Fibroblast of skin of right biceps (primary cell): ENCODE measurements at places on chromosomes 5 and 9.
A peak's percentile ranks its signal among the peaks of the same experiment; 100 is the strongest.

DNA sequence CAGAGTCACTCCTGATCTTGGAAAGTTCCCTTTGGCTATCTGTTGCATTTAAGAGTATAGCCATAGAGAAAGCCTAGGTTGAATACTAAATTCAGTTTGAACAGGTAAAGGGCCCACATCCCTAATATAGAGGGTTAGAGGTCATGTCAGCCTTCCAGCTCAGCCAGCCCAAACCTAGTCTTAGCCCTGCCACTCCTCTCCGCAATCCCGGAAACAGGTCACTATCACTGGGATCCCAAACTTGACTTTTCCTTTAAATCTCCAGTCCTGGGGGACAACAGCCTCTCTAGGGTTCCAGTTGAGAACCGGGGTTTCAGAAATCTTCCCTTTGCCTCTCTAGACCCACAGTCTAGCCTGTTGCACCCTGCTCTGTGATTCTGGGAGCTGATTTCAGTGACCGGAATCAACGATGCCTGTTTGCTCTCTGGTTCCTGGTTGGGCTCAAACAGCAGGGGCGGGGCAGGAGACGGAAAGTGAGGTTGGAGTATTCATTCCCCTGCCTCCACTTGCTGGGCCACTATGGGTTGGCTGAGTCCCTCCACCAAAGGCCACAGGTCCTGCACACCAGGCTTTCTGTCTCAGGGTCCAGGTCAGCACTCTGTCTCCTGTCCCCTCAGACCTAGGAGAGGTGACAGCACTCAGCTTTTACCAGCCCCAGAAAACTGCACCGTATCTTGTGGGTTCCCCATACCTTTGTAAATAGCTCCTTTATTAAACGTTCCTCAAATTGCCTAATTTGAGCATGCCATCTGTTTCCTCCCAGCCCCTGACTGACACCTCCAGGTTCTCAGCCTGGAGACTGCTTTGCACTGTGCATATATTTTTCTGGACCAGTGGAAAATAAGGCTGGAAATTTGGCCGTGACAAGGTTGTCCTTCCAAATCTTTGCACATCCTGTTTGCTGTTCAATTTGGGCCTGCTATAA, 23.8 kb upstream of the CPEB4 start:
- DNase-seq = no peak

GRCh38 chr5:19140276-19140675, 847.7 kb downstream of the CDH18 start:
- no peak for DNase-seq

DNA sequence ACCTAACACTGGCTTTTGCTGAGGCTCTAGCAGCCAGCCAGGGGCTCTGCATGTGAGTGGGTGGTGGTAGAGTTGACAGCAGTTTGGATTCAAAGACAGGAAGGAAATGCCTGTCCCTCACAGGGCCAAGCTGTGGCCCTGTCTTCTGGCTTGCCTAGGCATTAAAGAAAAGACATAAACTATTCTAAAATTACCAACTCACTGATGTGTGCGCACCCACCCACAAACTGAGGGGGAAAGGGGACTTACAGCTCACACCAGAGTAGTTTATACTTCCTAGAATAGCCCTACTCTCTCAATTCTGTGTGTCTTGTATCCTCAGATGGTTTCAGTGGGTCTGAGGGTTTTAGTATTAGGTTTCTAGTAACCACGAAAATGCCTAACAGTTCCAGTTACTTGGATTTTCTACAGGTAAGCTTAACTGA, 18.3 kb upstream of the IL13 start:
- no peak for DNase-seq

- no peak for DNase-seq
Measured at GRCh38 chr5:131186561-131187256, 16.0 kb downstream of the LYRM7 start.

GRCh38 chr5:87127426-87127825, 140.3 kb upstream of the RASA1 start:
- DNase-seq = peak; percentile 89

DNA sequence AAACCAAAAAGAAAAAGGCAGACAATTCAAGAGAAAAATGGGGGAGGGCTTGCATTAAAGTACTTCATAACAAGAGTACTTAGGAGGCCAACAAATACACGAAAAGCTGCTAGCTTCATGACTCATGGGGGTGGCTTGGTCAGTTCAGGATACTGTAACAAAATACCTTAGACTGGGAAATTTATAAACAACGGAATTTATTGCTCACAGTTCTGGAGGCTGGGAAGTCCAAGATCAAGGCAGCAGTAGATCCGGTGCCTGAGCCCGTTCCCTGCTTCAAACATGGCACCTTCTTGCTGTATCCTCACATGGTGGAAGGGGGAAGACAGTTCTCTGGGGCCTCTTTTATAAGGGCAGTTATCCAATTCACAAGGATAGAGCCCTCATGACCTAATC, 111.4 kb downstream of the C9orf50 start:
- DNase-seq = peak; percentile 94

GRCh38 chr9:7241694-7242093, 483.9 kb downstream of the KDM4C start:
- no peak for DNase-seq

DNA sequence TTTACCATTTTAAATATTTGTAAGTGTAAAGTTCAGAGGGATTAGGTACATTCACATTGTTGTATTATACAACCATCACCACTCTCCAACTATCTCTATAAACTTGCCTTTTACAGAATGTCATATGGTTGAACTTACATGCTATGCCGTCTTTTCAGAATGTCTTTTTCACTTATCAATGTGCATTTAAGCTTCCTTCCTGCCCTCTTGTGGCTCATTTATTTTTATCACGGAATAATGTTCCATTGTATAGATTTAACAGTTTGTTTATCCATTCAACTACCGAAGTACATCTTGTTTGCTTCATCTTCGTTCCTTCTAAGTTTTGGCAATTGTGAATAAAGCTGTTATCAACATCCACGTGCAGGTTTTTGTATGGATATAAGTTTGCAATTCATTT, 133.3 kb upstream of the C6 start:
- DNase-seq = no peak

GRCh38 chr9:95081998-95082397, 235.5 kb downstream of the FANCC start:
- DNase-seq = no peak

GRCh38 chr5:176540956-176541337, 3.7 kb upstream of the RNF44 start:
- no peak for DNase-seq

GRCh38 chr5:72744136-72744535, 72.3 kb upstream of the TNPO1 start:
- no peak for DNase-seq

GRCh38 chr9:123362856-123363255, 6.9 kb downstream of the CRB2 start:
- no peak for DNase-seq

DNA sequence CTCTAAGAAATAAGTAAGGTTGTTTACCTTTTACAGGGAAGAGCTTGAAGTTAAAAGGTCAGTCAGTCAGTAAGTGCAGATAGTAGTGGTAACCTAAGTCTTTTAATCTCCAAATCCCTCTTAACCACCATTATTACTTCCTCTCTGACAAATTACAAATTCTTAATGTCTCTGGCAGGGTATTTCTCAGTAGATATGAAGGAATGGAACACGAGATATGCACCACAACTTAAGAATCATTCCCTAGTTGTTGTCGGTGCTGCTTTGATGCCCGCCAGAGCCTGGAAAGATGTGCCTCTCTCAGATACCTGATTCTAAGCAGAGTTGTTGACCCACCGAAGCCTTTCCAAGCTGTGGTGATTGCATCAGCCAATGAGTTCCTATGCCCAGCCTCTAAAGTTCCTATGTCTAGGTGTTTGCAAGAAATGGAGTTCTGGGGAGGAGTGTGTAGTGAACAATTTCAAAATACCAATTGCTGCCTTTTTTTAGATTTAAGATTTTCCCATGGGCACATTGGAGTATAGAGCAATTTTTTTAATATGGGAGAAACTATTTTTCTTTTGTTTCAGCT, 78.5 kb downstream of the CD180 start:
- no peak for DNase-seq

DNA sequence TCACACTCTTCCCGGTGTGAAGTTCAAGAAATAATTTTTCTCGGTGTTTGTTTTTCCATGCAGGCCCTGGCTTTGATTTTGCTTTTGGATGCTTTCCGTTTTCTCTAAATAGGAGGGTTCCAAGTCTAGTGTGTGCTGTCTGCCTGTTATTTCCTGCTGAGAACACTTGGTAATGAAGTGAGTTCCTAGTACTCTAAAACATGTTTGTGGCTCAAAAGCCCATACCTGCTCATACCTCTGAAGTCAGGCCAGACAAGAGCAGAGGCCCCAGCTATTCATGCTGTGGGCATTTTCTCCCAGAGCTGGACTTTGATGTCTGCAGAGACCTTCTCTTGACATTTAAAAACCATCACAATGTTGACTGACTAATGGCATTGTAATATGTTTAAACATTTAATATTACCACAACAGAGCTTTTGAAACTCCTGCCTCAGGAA, 211.2 kb downstream of the GOLPH3 start:
- peak; percentile 36 for DNase-seq

- peak; percentile 74 for DNase-seq
Measured at GRCh38 chr9:106707291-106707690, 155.7 kb upstream of the ZNF462 start.

DNA sequence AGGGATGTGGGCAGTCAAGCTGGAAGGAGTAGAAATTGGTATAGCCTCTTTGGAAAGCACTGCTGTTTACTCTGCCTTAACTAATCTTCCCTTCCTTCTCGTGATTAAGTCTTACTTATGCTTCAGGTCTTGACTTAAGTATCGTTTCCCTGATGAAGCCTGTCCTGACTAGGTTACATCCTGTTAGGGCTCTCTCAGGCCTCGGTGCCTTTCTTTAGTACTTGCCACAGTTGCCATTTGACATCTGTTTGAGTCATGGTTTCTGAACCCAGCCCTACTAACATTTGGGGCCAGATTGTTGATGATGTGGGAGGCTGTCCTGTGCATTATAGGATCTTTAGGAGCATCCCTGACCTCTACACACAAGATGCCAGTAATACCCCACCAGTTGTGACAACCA, 94.4 kb downstream of the GAPVD1 start:
- DNase-seq = no peak

DNA sequence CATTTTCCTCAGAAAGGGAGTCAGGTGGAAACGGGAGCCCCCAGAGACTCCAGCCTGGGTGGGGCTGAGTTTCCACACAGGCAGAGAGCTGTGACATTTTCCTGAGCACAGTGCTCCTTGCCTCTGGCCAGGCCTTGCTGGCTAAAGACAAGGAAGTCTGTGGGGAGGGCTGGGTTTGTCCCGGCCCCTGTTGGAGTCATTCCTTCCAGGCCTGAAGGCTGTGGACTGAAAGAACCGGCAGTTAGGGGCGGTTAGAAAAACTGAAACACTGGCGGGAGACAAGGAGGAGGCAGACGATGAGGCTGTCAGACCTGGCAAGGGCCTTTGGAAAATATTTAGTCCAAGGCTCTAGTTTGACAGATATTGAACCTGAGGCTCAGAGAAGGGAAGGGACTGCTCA, 29.9 kb downstream of the COL15A1 start:
- DNase-seq = no peak

DNA sequence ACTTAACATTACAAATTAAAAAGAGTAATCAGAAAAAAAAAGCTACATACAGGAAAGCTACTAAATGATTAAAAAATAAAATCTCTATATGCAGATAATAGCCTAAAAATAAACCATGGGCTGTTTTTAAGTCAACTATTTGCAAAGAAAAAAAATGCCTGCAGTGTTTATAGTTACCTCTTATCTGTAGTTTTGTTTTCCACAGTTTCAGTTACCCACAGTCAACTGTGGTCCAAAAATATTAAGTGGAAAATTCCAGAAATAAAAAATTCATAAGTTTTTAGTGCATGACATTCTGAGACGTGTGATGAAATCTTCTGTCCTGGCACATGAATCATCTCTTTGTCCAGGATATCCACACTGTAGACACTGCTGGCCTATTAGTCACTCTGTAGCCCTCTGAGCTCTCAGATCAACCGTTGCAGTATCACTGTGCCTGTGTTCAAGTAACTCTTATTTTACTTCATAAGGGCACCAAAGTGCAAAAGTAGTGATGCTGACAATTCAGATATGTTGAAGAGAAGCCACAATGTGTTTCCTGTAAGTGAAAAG, 59.2 kb downstream of the PRELID2 start:
- DNase-seq = peak; percentile 89

- DNase-seq = no peak
Measured at GRCh38 chr5:148512498-148512897, 128.7 kb downstream of the FBXO38 start.

GRCh38 chr9:121483049-121483448, 16.6 kb downstream of the GGTA1 start:
- no peak for DNase-seq

DNA sequence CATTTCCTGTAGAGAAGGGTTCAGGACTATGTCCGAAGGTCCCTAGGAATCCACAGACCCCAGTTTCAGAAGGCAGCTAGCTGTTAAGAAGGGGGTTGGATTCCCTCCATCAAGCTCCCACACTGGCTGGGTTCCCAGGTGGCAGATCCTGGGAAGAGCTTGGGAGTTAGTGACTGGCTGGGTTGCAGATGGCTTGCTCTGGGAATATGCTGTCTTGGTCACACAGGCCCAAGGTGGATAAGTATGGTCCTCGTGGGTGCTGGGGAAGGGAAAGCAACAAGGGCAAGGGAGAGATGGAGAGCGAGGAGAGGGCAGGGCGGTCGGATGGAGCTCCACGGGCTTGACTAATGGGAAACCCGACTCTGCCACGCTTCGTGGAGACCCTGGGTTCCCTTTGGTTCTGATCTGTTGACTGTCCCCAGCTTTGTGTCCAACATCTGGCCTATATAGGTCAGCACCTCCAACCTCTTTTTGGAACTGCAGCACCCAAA, 17.4 kb downstream of the SH3PXD2B start:
- DNase-seq = no peak

- DNase-seq = no peak
Measured at GRCh38 chr9:102669220-102669619, 325.9 kb upstream of the CYLC2 start.
